Activated naive CD4-positive, alpha-beta T cell treated with Interleukin-2 at 50 U/mL for 16 hours (primary cell): ENCODE measurements at places on chromosomes 16 and 17.
A peak's percentile ranks its signal among the peaks of the same experiment; 100 is the strongest.

DNA sequence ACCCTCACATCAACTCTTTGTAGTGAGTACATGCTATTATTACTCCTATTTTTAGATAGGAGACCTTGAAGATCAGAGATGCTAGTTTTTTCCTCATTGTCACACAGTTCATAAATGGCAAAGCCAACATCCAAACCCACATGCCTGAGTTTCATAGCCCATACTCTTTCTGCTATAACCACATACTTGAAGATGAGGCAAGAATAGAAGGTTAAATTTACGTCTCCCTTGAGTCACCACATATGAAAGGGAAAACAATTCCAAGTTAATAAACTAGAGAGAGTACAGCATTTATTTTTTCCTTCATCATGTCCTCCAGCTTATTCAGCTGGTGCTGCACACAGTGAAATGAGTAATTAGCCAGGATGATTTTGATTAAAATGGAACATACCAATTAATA lies 23.7 kb downstream of the NUDT7 start:
- DNase-seq, result no peak

- no peak for DNase-seq
Measured at GRCh38 chr17:20300436-20300934, 166.9 kb downstream of the LGALS9B start.

GRCh38 chr16:88828711-88829110 lies 17.0 kb upstream of the APRT start:
- no peak for DNase-seq

- no peak for DNase-seq
Measured at GRCh38 chr17:57485916-57486881, 229.9 kb downstream of the MSI2 start.

DNA sequence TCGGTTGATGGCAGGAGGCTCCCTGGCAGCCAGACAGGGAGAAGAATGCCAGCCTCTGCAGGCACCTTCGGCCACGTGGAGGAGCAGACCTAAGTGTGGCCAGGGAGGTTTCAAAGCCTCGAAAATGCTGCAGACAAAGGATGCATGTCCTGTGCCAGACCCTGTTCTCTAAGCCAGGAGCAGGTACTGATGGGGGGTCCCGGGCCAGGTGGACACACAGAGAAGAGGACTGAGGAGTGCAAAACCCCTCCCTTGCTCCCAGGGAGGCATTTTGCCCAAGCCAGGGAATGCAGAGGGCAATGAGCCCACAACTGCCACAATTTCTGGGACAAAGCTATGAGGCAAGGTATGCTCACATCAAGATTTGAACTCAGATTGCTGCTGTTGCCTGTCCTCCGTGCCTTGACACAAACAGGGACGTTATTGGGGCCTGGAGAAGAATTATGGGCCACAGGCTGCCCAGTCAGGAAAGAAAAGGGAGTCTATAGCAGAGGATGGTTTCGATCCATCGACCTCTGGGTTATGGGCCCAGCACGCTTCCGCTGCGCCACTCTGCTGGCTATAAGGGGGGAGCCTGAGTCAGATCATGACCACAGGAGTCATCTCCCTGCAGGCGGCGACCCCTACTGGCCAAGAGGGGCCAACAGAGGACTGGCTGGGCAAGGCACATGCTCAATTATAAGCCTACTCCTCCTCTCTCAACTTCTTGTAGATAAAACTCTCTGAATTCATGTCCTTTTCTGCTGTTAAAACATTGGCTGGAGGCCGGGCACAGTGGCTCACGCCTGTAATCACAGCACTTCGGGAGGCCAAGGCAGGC lies 25.1 kb upstream of the FOXK2 start:
- DNase-seq, result peak; percentile 89

DNA sequence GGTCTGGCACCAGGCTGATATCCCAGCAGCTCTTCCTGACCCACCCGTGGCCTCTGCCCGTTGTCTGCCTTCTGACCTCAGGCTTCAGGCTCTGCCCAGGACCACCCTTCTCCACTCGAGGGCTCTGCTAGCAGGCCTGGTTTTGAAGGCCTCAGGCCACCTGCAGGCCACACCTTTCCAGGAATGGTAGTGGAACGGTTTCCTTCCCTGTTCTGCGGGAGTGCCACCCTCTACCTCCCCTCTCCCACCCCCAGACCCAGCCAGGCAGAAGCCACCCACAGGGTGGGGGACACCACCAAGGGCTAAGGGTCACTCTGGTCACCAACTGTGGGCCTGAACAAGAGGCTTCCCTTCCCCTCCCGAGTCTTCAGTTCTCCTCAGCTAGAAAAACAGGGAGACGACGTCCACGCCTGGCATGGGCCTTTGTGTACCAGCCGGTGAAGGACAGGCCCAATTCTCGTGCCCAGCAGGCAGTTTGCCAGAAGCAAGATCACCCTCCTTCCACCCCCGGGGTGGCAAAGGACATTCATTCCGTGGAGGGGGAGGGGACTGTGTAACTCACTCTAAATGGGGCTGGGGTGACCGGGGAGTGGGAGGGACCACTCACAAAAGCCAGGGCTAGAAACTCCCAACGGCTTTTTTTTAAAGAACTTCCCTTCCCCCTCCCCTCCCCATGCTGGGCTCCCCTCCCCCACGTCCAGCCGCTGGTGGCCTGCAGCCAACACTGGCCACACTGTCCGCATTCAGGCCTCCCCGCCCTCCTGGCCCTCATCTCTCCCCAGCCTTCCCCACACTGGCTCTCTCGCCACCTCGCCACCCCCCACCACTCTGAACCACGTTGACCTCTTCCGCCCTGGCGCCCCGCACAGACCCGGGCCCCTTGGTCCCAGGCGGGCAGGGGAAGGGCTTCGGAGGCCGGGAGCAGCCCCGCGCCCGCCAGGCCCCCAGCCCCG lies 7.7 kb downstream of the CBX4 start:
- DNase-seq, result no peak

DNA sequence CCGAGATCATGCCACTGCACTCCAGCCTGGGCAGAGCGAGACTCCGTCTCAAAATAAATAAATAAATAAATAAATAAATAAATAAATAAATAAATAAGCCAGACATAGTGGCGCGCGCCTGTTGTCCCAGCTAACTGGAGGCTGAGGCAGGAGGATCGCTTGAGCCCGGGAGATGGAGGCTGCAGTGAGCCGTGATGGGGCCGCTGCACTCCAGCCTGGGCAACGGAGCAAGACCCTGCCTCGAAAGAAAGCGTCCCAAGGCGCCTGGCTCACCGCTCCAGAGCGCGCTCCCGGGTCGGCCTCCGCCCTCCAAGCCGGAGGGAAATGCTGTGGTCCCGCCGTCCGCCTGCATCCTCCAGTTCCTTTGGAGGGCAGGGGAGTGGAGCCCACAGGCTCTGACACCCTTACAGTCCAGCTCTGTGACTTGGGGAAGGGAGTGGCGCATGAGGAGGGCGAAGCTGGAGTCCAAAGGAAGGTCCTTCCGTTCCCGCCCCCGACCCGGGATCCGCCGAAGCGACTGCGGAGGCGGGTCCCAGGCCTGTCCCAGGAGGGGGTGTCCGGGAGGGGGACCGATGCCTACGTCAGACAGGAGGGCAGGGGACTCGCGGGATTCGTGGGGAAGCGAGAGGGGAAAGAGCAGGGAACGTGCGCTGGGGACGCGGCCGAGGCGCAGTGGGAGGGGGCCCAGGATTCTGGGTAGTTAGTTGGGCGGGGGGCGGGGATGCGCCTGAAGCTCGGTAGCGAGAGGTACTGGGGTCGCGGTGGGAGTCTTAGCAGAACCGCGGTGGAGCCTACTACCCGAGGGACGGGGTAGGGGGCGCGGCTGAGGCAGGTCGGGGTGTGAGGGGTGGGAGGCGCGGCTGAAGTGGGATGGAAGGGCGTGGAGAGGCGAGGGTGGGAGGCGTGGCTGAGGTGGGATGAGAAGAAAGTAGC lies 8.4 kb upstream of the TRPV2 start:
- no peak for DNase-seq

- DNase-seq, result no peak
Measured at GRCh38 chr16:69535123-69536050, 30.4 kb upstream of the NFAT5 start.

DNA sequence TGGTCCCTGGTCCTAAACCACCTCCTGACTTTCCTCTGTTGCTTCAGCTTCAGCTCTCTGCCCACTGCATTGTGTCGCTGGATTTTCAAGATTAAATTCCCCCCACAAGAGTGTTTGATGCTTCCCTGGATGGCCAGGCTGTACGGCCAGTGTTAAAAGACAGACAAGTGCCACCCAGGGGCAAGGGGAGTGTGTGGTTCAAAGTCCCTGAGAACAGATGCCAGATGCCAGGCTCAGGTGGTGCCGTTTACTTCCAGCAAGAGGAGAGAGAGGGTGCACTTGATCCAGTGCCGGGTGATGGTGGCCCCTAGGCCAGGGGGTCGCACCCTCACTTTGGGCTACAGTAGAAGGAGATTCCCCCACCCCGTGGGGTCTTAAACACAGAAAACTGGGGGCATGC lies 109.2 kb downstream of the RPTOR start:
- no peak for DNase-seq

- no peak for DNase-seq
Measured at GRCh38 chr16:60929-61878, 7.6 kb downstream of the SNRNP25 start.

GRCh38 chr16:85554889-85555718 lies 58.0 kb upstream of the GSE1 start:
- DNase-seq, result peak; percentile 66

DNA sequence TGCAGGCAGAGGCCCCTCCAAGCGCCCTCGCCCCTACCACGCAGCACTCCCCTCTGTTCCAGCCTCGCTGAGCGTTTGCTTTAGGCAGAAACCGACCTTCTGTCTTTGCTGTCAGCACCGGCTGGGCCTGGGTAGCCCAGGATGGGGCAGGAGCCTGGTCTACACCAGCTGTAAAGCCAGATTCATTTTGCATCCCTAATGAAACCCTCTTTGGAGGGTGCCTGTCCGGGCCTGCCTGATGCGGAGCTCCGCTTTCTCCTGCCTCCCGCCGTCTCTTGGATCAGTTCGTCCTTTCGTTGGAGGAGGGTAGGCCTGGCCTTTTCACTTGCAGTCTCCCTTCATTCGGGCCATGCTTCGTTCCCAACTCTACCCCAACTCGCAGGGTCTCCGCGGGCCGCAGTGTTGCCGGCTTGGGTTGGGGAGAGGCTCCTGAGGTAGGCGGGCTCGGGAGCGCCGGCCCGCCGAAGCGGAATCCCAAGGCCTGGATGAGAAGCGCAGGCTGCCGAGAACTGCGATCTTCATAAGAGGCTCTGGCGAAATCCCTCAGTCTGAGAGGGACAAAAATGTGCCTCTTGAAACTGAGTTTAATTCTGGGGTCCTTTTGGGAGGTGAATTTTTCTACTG lies 4.8 kb upstream of the HOXB8 start:
- no peak for DNase-seq

DNA sequence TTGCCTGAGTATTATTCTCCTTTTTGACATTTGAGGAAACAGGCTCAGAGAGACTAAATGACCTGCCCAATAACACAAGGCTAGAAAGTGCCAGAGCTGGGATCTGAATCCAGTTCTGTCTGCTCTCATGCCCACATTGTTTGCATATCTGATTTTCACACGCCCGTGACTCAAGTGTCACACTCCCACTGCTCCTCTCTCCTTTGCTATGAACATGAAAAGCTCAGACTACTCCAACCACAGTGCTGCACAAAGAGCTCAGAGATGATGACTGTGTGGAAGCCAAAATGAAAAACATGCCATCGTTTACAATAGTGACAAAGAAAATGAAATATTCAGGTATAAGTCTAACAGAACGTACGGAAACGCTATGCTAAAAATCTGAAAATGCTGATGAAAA lies 107.9 kb downstream of the SMG6 start:
- peak; percentile 56 for DNase-seq

GRCh38 chr17:13405080-13405479 lies 196.6 kb downstream of the HS3ST3A1 start:
- no peak for DNase-seq

GRCh38 chr17:79937391-79938335 lies 98.0 kb downstream of the TBC1D16 start:
- DNase-seq, result no peak

DNA sequence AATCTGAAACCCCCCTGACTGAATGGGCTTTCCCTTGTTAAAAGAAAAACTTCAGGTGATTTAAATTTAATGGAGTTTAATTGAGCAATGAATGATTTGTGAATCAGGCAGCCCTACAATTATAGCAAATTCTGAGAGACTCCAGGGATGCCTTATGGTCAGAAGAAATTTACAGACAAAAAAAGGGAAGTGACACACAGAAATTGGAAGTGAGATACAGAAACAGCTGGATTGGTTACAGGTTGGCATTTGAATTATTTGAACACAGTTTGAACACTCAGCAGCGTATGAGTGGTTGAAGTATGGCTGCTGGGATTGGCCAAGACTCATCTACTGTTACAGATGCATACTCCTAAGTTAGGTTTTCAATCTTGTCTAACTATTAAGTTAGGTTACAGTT lies 19.0 kb upstream of the CPHXL start:
- no peak for DNase-seq

- DNase-seq, result no peak
Measured at GRCh38 chr17:27938241-27938640, 45.1 kb upstream of the LYRM9 start.

DNA sequence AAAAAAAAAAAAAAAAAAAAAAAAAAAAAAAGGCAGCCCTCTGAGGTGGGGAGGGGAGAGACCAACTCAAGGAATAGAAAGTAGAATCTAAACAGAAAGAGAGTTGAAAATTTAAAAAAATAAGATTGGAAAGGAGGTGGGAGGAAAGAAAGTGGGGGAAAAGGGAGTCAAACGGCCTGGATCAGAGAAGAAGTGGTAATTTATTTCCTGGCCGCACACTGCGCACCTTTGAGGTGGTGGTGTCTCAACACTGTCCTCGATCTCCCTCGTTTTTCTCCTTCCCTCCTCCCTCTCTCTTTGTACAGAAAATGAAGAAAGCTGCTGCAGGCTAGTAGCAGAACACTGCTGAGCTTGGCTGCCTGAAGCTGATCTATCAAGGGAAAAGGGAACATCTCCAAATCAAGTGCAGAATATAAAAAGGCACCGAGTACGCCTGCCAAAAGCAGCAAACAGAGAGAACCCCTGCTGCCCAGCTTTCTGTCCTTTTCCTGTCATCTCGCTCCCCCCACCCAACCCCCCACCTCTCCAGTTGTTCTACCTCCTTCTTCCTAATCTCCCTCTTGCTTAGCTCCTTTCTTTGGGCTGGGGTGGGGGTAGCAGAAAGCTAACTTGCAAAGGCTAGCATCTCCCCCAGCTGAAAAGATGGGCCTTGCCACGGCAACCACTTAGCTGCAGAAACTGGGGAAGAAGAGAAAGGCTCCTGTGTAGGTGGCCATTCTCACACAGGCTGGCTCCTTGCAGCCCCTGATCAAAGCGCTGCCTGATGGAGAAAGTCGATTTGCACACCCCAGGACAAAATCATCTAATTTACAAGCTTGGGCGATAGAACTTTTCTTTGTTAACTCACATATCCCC lies 22.5 kb downstream of the AXIN2 start:
- DNase-seq, result no peak

DNA sequence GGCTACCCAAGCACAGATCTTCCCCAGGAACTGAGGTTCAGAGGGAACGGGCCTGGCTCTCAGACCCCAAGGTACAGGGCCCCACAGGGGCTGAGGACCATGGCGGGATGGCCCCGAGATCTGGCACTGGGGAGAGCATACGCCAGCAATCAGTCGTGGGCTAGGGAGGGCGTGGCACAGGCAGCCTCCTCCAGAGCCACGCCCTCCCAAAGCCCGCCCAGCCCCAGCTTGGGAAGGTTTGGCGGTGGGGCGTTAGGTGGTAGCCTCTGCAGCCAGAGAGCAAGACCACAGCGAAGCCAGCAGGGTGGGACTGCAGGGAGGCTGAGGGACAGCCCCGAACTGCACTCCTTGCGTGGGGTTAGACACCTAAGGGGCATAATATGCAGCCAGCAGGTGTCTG lies 11.6 kb downstream of the WNT9B start:
- DNase-seq, result no peak
